ENCODE measurements at places on chromosomes 11 and 22.

- no peak for DNase-seq
Measured at GRCh38 chr11:69123593-69124545, 31.9 kb upstream of the SMIM38 start.

DNA sequence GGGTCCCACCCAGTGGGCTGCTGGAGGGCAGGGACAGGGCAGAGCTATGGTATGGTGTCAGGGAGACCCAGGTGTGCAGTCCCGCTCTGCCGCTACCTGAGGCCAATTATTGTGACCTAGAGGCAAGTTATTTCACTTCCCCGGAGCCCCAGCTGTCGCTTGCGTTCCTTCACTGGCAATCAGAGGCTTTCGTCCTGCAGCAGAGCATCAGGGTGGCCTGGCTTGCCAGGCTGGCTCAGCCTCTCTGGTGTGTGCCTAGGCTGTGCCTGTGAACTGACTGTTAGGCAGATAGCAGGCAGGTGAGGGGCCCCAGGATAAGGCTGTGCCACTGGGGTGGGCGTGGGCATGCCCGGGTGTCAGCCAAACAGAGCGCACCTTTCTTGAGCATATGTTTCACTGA lies 31.4 kb downstream of the GLB1L2 start:
- DNase-seq: no peak

DNA sequence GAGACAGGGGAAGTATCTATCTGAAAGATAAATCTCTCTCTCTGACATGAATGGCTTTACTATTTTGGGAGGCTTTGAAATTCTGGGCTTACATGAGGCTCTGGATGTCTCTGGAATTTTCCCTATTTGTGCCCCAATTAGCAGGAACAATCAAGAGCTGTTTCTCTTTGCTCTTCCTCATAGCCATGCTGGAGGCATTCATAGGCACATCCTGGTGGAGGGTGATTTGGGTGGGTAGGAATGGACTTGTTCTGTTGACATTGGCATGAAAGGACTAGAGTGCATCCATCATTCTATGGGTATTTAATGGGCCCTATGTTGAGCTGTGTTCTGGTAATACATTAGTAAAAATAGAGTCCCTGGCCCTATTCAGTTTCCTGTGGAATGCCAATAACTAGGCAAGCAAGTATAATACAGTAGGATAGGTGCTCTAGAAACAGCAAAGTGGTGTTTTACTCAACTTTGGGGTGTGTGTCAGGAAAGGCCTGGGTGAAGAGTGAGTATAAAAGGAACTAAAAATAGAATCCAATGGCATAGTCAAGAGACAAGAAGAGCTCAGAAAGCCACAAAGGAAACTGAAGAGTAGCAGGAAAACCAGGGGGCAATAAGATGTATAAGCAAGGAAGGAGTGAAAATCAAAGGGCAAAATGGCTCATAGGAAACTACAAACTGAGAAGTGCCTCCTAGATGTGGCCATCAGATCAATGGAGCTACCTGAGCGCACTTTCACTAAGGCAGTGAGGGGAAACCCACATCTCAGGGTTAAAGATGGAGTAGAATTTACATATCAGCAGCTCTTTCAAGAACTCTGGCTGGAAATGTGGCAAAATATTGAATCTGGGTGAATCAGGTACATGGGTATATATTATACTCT lies 45.0 kb downstream of the CWC15 start:
- no peak for DNase-seq

DNA sequence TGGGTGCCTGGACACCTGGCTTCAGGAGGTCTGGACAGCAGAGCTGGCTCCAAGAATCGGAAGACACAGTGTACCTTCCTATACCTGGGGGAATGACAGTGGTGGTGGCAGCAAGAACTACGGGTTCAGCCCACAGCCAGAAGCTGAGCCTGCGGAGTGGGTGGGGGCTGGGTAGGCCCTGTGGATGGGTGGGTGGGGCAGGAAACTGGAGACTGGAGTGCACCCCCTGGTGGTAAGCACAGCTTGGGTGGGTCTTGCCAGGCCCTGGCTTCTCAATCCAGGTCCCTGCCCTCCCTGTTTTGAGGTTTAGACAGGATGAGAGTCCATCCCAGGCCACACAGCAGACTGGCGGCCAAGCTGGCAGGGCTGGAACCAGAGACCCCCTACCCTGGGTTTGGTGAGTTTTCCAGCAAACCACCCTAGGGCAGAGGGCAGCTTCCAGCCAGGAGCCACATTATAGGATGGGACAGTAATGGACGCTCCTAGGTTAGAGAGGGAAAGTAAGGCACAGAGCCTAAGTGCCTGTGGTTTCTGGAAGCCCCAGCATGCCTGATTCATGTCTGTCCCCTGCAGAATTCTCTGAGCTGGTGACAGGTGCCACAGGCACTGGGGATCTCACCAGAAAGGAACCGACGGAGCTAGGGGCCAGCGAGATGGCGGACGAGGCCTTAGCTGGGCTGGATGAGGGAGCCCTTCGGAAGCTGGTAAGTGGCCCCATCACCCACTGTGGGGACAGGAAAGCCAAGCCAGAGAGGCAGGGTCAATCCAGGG lies 1.7 kb downstream of the SMTN start:
- DNase-seq: peak; percentile 13

DNA sequence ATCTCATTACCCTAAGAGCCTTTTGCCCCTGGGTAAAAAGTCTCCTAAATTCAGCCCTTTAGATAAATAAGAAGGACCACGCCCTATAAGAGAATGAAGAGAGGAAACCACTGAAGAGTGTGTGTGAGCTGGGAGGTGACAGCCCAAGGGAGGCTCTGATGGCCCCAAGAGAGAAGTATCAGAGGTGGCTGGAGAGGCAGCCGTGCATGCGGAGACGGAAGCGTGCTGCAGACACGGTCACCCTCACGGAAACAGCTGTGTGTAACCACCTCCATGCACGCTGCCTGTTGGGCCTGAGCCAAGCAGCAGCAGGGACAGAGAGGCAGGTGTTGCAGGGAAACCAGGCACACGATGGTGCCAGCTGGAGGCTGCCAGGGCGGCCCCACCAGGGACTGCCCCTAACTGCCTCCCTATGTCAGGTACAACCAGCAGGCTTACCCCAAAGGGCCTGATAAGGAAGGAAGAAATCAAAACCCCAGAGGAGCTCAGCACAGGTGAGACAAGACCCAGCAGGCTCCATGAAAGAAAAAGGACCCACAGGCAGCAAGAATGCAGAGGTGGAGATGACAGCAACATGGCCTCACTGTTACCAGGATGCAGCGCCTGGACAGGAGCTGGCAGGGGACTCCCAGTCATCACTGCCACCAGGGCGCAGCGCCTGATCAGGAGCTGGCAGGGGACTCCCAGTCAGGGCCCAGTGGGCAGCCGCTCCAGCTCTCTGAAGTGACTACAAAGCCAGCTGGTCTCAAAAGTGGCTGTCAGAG lies 7.8 kb downstream of the LARGE2 start:
- DNase-seq: no peak

DNA sequence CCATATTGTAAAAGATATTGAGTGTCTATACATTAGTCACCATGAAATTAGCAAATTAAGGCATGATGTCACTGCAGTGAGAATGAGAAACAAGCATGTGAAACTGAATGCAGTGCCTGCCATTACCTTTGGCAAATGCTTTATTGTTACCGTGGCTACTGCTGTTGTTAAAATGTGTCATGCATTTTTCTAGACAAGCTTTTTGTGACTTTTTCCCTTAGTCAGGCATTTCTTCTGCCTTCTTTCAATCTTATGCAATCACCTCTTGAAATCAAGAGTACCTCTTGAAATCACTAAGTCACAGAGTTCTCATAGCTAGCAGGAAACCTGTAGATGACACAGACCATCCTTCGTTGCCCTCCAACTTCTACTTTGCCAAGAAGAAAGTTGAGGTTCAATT lies 461.7 kb upstream of the TENM4 start:
- no peak for DNase-seq

GRCh38 chr22:36104988-36105387 lies 55.6 kb downstream of the APOL3 start:
- DNase-seq: no peak

DNA sequence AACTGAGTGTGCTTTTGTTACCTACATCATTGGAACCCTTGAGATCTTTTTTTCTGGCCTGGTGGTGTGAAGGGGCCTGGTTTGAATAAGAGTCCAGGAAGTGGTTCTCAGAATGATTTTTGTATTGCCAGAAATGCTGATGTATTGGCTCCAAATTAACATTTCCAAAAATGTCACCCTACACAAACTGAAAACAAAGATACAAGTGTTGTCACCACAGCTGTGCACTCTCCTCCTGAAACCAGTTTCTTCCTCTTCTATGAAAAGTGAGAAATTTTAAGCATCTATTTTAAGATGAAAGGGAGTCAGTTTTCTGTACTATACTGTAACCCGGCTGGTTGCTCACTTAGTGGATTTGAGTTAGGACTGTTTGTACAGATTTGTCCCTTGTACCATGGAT lies 218.8 kb downstream of the PGR start:
- DNase-seq: no peak

DNA sequence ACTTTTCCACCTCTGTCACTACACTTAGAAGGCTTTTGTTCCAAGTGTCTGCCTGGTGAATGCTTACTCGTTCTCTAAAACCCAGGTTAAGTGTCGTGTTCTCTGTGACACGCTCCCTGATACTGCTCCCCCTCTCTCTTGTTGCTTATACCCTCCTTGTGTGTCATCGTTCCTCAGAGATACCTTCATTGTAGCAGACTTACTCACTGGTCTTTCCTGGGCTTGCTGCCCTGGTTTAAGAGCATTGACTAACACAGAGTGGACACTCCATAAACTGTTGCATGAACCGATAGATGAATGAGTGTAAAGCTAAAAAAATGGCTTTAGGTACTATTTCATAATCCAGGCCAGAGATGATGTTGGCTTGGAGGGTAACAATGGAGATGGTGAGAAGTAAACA lies 171.3 kb downstream of the GRIK4 start:
- DNase-seq: no peak

- DNase-seq: no peak
Measured at GRCh38 chr22:48719978-48720661, 1107.6 kb downstream of the BRD1 start.

DNA sequence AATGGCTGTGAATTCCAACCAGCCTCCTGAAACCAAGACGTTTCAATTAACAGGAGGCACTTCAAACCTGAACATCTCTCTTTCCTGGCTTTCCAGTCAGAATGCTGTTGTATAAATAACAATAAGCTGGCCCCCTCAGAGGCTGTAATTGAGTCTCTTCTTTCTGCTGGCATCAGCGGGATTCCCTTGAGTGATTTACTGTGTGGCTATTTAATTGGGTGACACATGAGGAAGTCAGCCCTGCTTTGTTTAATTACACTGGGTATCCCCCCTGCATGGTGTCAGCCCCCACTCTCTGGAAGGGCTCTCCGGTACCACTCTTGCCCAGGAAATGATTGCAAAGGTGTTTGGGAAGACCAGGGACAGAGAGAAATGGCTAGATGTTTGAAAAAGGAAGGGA lies 101.6 kb downstream of the NTM start:
- no peak for DNase-seq

- no peak for DNase-seq
Measured at GRCh38 chr22:23840026-23840425, 1.2 kb upstream of the DERL3 start.

DNA sequence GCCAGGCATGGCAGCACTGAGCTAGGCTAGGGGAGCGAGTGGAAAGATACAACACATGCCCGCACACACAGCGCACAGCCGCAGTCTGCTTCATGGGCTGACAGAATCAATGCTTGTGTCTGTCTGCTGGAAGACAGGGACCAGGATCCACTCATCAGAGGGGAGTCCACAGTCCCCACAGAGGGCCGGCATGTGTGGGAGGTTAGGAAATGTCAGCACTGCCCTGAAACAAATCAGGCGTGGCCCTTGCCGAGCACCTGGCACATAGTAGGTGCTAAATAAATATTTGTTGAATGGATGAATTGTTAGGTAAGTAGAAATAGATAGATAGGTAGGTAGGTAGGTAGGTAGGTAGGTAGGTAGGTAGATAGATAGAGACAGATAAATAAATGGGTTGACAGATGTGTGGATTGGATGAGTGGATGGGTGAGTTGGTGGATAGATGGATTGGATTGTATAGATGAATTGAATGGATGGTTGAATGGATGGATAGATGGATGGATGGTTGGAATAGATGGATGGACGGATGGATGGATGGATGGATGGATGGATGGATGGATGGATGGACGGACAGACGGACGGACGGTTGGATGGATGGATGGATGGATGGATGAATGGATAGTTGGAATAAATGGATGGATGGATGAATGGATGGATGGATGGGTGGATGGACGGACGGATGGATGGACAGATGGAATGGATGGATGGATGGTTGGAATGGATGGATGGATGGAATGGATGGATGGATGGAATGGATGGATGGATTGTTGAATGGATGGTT lies 3.3 kb downstream of the SLC22A12 start:
- DNase-seq: no peak

DNA sequence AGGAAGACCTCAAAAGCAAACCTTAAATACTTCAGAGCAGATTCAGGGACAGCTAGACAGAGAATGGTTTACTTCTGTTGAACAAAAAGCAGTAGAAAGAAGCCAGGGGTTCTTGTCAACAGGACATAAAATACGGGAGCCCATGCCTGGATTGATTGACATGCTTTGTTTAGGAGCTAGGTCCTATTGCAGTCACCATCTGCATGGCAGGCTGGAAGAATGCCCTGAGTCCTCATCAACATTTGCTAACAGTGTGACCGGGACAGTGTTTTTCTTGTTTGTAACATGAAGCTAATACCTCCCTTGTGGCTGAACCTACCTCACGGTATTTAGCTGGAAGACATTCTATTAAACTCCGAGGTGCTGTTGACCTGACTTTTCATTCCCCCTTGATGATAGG lies 225.4 kb downstream of the NTM start:
- DNase-seq: no peak

- no peak for DNase-seq
Measured at GRCh38 chr11:74696939-74697675, 34.1 kb downstream of the CHRDL2 start.

DNA sequence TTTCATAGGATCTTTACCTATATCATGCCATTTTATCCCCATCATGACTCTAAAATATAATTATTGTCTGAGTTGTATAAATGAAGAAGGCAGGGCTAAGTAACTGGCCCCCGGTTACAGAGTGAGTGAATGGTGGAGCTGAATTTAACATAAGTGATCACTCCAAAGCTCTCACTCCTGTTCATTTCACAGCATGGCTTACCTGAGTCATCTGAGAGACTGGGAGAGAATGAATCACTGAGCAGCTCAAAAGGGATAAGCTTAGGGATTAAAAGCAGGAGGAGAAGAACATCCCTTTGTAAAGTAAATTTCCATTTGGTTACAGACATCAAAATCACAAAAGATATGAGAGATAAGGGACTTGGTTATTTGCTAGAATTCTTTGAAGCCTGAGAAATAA lies 294.0 kb upstream of the CTSC start:
- no peak for DNase-seq

GRCh38 chr11:61361741-61362541 lies at the start of the genes CYB561A3 and TMEM138:
Gene CYB561A3, minus strand, starts transcription at chr11:61361882. Its CDS starts 5,169 bp downstream, at chr11:61356713.
Gene TMEM138, plus strand, starts transcription at chr11:61362374. Its CDS starts 2,017 bp downstream, at chr11:61364391.
- DNase-seq: peak; percentile 69

- DNase-seq: no peak
Measured at GRCh38 chr11:58774164-58774593, 42.4 kb upstream of the GLYAT start.

DNA sequence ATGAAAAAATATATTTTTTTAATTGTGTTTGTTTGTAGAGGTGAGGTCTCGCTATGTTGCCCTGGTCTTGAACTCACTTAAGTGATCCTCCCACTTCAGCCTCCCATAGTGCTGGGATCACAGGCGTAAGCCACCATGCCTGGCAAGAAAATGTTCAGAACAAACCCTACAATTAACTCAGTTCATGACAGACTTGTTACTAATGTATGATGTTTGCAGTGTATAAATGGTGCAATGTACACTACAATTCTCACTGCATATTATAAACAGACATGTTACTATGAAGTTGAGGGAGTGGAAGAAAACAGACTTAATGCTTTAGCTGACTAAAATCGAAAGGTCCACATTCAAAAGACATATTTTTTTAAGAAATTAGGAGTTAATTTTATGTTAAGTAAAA lies 59.0 kb downstream of the SIK3 start:
- no peak for DNase-seq
